ENCODE measurements at places on chromosomes 5 and 9.

GRCh38 chr5:93874080-93874479 lies 132.7 kb upstream of the POU5F2 start:
- DNase-seq: no peak

- DNase-seq: peak; percentile 62
Measured at GRCh38 chr5:177966009-177966838, 29.8 kb downstream of the PROP1 start.

DNA sequence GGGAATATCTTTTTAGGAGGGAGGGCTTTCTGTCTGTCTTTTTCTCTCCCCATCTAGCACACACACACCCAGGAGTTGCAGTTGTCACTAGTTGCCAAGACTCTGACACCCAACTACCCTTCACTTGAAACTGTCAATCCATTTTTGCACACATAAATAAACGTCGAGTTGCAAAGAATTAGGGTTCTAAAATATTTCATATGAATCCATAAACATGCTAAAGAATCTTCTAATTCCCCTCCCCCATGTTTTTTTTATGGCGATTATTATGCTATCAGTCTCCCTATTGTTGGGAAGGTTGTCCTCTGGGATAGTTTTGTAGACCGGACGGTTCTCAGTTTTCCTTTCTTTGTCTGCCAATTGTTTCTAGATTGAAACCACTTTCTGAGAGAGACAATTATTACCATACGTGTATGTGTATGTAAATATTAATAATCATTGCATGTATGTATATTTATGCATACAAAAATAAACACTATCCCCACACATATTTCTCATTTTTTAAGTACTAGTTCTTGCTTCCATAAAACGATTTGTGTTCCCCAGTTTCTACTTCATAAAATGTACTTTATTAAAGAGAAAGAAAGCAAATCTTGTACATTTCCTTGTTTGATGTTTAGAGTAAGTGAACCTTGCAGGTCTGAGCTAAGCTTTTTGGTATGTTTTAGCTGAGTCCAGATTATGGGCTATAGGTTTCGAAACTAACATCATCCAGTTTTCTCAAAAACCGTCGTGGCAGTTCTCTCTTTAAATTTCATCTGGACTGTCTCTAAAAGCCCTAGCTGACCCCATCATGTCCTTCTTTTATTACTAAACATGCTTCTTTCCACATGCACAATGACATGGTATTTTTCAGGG lies 165.0 kb upstream of the MPDZ start:
- DNase-seq: no peak

DNA sequence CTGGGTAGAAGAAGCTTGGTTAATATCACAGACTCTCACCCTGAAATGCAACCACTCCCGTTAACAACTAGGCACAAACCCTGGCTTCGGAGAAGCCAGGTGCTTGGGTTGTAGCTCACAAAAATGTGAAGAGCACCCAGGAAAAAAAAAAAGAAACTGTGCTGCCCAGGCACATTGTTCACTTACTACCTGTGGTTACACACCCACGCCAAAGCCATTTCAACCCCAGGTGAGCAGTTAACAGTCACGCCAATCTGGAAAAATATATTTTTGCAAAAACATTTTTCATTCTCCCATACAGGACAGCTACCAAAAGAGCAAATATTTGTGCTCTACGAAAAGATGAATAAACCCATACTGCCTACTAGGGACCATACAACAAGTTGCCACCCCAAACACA lies 49.2 kb downstream of the SIL1 start:
- no peak for DNase-seq

DNA sequence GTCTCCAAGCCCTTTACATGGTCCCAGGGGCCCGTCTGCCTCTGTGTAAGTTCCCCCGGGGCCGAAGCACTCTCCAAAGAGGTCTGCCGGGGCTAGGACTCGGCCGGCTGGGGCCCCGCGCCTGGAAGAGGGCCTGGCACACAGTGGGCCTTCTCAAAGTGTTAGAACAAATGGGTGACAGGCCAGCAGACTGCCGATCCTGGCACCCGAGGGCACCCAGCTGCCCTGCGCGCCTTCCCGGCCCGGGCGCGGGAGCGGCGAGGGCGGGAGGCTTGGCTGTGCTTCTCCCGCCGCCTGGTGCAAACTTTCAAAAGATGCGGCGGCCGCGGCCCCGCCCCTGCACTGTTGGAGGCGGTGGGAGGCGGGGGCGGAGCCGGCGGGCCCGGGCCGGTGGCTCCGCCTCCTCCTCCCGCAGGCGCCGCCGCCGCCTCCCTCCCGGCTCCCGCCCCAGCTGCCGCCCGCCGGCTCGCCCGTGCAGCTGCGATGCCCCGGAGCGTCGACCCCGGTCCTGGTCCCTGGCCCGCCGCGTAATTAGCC lies at the start of gene NEURL1B:
Gene NEURL1B (plus strand): TSS at position 442 of the 537 bp plus-strand sequence. CDS start 144 bp downstream, outside the sequence.
- DNase-seq: no peak

DNA sequence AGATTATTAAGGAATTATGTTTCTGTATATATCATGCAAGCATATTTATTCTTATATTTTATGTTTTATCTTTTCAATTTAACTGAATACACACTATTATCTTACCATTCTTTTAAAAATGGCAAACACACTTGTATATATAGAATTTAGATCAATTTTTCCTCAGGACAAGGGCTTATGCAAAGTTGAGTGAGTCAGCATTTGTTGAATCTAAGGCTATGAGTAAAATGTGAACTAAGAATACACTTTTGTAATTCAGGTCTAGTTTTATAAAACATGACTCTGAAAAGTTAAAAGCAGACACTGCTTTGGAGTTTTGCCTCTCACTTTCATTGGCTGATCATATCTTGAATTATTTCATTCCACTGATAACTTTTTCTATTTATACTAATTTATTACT lies 127.8 kb downstream of the FOCAD start:
- DNase-seq: no peak

DNA sequence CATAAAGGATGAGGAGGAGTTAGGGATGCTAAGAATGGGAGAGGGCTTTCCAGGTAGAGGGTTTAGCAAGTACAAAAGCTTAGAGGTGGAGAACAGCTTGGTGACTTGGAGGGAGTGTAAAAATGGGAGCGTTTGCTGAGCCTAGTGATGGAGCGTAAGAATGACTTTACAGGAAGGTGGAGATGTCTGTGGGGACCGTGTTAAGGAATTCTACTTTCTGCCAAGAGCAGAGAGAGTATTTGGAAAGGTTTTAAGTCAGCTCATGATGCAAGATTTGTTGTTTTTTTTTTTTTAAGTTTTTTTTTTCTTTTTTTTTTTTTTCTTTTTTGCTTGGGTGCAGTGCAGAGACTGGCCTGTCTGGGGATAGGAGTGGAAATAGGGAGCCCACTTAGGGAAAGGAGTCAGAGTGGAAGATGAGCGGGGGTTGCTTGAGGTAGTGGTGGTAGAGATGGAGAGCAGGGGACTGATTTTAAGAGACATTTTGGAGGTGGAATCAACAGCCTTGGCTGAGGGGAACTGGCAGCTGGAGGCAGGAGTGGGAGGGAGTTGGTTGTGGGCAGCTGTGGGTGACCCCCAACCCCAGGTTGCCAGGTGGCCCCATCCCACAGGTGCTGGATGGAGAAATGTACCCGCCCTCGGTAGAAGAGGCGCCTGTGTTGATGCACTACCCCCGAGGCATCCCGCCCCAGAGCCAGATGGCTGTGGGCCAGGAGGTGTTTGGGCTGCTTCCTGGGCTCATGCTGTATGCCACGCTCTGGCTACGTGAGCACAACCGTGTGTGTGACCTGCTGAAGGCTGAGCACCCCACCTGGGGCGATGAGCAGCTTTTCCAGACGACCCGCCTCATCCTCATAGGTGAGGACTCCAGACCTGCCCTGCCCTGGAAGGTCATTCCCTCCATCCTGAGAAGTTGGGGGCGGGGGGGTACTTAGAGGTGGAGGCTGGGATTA lies 12.4 kb downstream of the PTGS1 start:
- peak; percentile 43 for DNase-seq

DNA sequence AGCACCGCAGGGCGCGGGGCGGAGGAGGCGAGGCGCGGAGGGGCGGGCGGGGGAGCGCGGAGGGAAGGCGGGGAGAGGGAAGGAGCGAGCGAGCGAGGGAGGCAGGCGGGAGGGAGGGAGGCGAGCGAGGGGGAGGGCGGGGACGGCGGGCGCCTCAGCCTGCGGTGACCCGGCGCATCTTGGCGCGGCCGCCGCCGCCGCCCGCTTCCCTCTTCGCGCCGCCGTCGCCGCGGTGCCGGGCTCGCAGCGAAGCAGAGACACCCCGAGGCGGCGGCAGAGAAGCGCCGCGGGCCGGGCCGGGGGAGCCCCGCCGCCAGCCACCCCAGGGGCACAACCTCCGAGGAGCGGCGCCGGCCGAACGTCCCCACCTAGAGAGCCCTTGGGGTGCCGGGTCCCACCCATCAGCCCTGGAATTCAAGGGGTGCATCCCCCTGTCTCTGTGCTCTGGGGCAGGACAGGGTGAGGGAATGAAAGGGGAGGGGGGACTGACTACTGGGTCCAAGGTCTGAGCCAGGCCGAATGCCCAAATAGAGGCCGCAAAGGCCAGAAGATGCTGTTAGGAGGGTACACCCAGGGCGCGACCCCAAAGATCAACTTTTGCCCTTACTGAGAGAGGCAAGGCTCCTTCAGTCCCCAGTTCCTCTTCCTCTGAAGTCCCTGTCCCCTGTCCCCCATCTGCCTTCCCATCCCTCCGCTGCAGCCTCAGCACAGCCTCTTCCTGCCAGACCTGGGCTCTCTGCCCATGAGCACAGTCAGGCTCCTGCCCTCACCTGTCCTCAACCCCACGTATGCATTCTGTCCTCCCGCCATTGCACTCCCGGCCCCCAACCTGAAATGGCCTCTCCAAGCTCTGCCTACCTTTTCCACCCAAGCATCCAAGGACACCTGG lies at the start of gene ADAMTS2:
Gene ADAMTS2 (minus strand): TSS at position 29 of the 889 bp plus-strand sequence. CDS start 133 bp downstream, outside the sequence.
- peak; percentile 88 for DNase-seq

- no peak for DNase-seq
Measured at GRCh38 chr5:74538206-74538661, 102.3 kb downstream of the ENC1 start.

DNA sequence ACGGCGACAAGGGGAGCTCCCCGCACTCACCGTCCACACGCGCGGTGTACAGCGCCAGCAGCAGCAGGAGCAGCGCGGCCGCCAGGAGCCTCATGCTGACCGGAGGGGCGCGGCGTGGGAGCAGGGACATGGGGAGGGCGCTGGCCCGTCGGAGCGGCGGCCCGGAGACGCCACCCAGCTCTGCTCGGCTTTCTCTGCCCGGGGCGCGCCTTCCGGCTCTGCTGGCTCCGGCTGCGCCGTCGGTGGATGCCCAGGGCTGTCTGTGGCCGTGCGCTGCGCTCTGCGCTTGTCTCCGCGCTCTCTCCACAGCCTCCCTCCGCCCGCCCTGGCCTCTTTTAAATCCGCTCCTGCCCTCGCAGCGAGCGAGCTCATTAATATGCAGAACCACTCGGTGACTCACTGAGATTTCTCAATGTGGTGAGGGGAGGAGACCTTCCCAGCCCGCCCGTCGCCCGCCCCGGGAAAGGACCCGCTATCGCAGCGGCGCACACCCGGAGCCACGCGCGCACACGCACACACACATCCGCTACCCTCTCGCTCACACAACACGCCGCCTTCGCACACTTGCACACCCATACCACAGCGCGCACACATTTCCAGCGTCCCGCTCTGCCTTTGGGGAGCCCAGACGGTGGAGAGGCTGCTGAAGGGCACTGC lies at the start of gene CXCL14:
Gene CXCL14 (minus strand): TSS at position 307 of the 657 bp plus-strand sequence. CDS start 213 bp downstream, at position 94.
- peak; percentile 90 for DNase-seq

GRCh38 chr9:74958587-74958986 lies 5.9 kb upstream of the C9orf40 start:
- no peak for DNase-seq

- no peak for DNase-seq
Measured at GRCh38 chr5:164578401-164578800, 1073.0 kb downstream of the MAT2B start.

GRCh38 chr5:74639807-74640449 lies 600 bp downstream of the ENC1 start:
- DNase-seq: no peak

DNA sequence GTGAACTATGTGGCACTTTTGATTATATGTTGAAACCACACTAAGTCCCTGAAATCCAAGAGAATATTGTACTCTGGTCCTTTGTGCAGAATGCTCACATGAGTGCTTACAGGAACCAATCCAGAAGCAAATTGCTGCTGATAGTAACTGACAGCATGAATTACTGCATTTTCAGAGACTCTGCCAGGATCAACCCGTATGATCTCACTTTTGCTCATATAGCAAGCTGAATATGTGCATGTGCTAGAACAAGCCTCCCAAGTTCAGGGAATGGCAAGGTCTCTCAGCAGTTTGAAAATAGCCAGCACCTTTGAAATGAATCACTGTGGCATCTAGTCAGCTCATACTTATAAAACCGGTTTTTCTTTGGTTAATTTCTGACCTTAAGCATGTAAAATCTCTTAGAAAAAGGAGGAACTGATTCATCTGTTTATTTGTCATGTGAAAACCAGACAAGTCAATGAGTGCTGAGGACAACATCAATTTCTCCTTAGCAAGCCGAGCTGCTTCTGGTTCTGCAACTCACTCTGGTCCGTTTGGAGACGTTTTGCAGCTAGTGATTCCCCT lies 215.7 kb upstream of the ELL2 start:
- DNase-seq: no peak

DNA sequence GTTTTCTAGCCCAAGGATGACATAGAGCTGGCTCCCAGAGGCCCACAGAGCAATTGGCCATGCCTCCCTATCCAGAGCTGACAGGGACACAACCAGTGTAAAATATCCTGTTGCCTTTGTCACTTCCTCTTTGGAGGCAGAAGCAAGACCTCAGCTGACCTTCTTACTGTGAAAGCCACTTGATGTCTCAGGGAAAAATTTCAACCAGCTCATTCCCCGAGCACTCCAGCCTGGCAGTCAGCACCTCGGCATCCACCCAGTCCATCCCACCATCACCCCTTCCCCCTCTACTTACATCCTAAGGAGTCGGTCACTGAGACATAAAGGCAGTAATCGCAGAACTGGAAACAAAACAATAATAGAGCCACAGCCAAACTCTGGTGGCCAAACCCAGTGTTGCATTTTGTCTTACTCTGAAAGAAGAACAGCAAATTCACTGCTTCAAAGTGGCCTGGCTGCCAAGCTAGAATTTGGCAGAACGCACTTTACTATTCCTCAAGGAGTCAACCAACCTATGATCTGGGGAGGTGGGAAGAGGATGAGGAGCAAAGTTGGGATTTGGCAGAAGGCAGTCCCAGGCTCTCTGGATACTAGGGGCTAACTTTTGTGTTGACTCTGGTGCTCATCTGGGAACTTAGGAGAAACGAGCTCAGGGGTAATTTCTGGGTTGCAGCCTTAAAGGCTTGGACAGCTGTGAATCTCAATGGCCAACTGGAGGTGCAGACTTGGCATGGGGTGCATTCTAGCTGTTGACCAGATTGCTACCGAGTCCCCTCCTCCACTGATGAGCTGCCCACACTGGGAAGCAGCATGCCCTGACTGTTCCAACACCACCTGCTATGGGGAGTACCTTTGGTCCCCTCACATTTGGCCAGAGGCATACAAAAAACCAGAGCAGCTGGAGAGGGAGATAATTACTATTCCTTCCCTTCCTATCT lies 13.6 kb downstream of the NIPAL4 start:
- DNase-seq: no peak
